ENCODE measurements at places on chromosomes 12 and 14. TPM values are rescaled to one million over a fixed set of nuclear protein-coding genes. Genes with fewer than 3 reads are reported as not detected.

Gene MUCL1
- total RNA-seq, result not detected

- DNase-seq, result peak; percentile 58
Observed at GRCh38 chr14:75566321-75566720, 12.1 kb upstream of the FLVCR2 start.

- DNase-seq, result no peak
Observed at GRCh38 chr12:22662356-22662755, 37.4 kb downstream of the ETNK1 start.

- DNase-seq, result no peak
Observed at GRCh38 chr14:57918791-57919190, 52.9 kb upstream of the SLC35F4 start.

Gene LTBR
- total RNA-seq, result 178 TPM

Measured in PC-9 (cell line).